Dermis blood vessel endothelial cell (primary cell): ENCODE measurements at places on chromosomes 12 and 14.
A peak's percentile ranks its signal among the peaks of the same experiment; 100 is the strongest.

DNA sequence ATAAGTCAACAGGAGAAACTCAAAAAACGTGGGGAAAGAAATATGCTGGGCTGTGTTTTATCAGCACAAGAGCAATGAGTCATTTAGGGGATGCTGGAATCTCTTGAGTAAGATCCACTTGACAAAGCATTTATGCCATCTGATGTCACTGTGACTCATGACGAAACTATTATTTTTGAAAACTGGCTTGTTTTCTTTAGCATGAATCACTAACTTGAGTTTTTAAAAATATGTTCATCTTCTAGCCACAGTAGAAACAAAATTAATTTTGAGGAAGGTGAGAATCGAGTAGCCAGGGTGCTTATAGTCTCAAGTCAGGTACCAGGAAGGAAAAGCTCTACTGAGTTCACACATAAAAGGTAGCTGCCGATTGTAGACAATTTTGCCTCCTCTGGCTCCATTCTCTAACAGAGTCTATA lies 456.2 kb upstream of the MGAT4C start:
- peak; percentile 94 for DNase-seq

- DNase-seq = no peak
These were observed 147.0 kb upstream of the FRMD6 start for GRCh38 chr14:51504669-51505068.

GRCh38 chr12:27657296-27657695 lies 39.0 kb upstream of the REP15 start:
- DNase-seq = no peak

DNA sequence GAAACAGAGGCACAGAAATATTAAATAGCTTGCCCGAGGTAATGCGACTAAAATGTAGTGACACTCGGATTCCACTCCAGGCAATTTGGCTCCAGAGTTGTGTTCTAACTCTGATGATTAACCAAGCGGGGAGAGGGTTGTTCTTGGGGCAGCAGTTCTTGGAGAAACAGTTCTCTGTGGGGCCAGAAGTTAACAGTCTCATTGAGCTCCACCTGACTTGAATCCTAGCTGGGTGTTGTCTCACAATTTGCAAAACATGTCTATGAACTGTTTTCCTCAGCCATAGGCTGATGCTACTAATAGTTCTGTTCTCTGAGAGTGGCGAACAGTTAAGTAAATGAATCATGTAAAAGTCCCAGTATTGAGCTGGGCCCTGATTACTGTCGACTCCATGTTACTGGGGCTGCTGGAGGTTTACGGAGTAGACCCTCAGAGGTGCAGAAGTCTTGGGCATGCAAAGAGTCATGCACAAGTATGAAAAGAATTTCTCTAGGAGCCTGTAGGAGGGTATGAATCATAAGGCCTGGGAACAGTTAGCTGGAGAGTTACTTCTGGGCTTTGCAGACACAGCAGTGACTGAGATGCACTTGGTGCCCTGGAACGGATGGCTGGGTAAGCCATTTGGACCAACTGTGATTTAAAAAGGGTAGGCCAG lies 15.4 kb upstream of the NIN start:
- no peak for DNase-seq

DNA sequence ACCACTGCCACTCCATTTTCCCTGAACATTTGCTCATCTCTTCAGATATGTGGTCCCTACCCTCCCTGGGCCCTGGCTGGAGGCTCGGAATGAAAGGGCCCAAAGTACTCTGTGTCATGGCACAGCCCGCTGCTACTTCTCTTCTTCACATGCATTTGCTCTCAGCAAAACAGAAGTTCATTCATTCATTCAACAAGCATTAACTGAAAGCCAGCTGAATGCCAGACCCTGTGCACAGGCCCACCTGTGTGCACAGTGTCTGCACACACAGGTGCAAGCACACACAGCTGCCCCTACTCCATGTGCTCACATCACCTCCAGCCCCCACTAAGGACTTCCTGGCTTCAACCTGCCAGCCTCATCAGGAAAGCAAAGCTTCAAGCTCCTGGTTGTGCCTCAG lies 7.8 kb downstream of the WNT1 start:
- no peak for DNase-seq
